ENCODE measurements at places on chromosomes 2 and 18.

DNA sequence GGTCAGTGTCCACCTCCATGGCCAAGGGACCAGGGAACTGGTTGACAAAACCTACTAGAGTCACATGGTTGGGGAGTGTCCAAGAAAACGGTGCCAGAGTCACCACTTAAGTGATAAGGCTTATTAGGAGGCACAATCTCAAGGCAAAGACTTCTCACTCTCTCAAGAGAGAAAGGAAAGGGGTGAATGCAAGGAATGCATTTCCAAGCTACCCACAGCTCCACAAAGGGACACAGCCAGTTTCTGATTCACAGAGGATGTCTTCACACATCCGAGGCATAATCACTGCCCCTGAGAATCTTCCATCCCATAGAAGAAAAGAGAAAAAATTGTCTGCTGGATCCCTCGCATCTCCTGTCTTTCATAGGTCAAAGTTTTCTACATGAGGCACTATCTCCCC lies 269.3 kb downstream of the TNS1 start:
- DNase-seq: no peak

DNA sequence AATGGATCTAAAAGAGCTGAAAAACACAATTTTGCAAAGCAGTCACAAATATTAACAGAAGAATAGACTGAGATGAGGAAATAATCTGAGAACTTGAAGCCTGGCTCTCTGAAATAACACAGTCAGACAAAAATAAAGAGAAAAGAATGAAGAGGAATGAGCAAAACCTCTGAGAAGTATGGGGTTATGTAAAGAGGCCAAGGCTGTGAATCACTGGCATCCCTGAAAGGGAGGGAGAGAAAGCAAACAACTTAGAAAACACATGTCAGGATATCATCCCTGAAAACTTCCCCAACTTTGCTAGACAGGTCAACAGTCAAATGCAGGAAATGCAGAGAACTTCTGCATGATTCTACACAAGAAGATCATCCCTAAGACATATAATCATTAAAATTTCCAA lies 73.5 kb upstream of the LHCGR start:
- no peak for DNase-seq

DNA sequence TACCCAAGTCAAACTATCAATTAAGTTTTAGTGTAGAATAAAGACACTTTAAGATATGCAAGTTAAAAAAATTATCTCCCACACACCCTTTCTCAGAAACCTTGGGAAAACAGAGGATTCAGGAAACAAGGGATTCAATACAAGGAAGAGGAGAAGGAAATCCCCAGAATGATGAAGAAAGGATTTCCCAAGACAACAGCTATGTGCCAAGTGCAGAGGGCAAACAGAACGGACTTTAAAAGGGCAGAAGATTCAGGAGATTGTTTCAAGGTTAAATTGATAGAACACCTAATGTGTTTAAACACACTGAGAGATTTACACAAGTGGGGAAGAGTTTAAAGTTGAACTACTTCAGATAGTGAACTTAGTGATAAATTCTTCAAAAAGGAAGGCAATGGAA lies 71.5 kb upstream of the EPAS1 start:
- no peak for DNase-seq

DNA sequence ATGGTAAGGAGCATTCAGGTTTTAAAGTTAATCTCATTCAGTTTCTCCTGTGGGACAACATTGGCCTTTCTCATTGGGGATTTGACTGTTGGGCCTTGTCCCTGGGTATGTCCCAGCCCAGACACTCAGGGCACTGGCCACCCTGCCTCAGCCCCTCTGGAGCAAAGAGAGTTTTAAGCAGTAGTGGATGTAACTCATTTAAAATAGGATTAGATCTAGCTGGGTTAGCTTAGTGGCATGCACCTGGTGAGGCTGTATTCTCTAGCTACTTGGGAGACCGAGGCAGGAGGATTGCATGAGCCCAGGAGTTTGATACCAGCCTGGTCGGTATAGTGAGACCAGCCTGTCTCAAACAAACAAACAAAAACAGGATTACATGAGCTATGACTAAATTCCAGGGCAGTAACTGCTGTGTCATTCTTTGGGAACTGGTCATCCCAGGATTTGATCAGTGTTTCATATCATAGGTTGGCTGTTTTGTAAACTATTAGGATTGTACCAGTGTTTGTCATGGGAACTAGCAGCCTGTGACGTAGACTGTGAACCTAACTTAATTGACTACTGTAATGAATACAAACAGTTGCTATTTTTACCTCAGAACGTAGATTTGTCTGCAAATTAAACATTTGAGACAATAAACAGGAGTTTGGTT lies 12.5 kb downstream of the INPP4A start:
- no peak for DNase-seq

GRCh38 chr2:64844087-64844486 lies 145.1 kb upstream of the SLC1A4 start:
- no peak for DNase-seq

GRCh38 chr18:8776013-8776943 lies 70.9 kb downstream of the MTCL1 start:
- DNase-seq: no peak

DNA sequence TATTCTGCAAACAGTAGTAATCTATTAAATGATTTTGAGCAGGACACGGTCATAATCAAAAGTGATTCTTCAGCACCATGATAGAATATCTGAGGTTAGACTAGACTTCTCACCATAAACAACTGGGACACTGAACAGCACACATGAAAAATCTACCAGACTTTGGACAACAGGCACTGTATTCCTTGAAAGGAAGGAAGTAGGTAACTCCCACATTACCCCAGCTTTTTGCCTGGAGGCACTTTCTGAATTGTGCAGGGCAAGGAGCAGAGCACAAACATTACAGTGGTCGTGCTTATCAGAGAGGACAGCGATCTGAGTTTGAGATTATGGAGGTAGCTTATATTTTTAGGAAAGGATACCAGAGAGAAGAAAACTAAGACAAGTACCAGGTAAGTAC lies 25.3 kb upstream of the IL1RL1 start:
- DNase-seq: no peak

GRCh38 chr2:69888451-69888850 lies 5.3 kb upstream of the SNRNP27 start:
- DNase-seq: no peak

GRCh38 chr2:18362696-18363095 lies 197.8 kb downstream of the RDH14 start:
- DNase-seq: no peak

DNA sequence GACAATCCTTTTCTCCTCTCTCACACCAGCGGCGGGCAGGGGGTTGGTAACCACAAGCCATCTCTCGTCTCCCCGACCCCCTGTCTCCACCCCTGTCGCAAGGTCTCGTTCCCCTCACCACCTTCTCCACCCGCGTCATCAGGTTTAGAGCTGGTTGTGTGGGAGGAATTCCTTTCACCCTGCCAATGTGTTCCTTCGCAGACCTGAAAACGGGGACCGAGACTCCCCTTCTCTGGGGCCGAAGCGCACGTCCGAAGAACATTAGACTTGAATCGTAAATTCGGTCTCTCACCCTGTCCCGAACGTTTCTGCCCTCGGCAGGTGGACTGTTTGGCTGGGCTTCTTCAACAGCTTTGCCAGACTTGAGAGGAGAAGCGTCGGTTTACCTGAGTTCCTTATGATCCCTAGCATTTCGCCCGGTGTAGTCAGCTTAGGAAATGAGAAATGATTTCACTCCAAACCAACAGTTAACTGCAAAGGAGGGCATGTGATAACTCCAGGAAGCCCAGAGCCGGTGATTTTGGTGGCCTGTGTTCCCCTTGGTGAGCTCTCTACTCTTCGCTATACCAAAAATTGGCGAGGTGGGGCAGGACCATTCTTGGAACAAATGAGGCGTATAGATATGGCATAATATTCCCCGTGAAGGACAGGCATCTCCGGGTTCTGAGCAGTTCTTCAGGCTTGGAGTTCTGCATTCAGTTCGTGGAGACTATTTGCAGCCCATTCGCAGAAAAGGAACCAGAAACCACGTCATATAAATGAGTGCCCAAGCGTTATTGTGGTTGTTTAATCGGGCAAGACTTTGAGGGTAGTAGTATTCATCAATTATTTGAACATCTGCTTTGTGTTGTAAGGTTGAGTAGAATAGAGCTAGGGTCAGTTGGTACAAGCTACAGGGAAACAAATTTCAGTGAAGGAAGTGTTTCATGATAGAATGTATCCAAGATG lies 694 bp downstream of the CFAP36 start:
- DNase-seq: peak; percentile 24

DNA sequence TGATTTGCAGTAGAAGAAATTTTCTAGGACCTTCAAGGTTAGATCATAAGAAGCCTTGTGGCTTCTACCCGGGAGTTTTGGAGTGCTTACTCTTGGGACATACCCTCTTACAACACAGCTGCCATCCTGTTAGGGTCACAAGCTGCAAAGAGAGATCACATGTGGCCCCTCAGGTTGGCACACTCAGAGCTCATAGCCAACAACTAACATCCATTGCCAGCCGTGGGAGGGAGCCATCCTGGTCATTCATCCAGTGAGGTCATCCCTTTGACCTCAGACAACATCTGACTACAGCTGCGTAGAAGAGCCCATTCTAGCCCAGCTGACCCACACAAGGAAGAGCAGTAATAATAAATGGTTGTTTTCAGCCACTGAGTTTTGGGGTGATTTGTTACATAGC lies 76.9 kb upstream of the NABP1 start:
- DNase-seq: no peak

DNA sequence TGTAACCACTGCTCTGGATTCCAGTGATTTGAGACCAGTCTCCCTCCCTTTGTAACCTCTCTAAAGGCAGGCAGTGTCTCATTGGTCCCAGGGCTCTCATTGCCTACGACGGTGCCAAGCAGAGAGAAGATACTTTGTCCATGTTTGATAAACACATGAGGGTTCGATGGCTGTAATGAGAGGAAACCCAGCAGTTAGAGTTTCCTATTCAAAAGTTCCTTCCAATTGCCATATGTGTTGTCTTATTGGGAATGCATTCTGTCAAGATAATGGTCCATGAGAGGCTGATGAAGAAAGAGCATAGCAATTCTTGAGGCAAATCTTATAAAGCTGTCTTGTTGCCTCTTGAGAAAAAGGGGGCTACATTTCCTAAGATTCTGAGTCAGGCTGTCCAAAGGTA lies 292.5 kb downstream of the LRRTM1 start:
- no peak for DNase-seq

- DNase-seq: no peak
Observed at GRCh38 chr2:25025229-25026007, 16.5 kb upstream of the EFR3B start.

GRCh38 chr2:83594241-83595120 lies 864.6 kb downstream of the SUCLG1 start:
- no peak for DNase-seq

- DNase-seq: no peak
Observed at GRCh38 chr2:162581959-162582798, 238.2 kb downstream of the GCA start.

- DNase-seq: no peak
Observed at GRCh38 chr18:33051407-33051806, 278.6 kb upstream of the KLHL14 start.

DNA sequence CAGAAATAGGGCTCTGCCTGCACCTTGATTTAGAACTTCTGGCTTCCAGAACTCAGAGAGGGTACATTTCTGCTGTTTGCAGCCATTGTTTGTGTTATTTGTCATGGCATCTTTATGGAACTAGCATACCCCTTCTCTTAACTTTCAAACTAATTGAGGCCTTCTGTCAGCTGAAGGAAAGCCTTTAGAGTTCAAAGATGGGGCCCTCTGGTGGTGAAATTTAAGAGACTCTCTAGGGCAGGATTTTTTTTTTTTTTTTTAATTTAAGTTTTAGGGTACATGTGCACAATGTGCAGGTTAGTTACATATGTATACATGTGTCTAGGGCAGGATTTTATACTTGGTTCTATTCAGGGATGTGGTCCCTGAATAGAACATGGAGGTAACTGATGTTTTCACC lies 260.6 kb upstream of the LINC00305 start:
- DNase-seq: no peak

- no peak for DNase-seq
Observed at GRCh38 chr2:127419448-127420038, 1.3 kb downstream of the PROC start.

DNA sequence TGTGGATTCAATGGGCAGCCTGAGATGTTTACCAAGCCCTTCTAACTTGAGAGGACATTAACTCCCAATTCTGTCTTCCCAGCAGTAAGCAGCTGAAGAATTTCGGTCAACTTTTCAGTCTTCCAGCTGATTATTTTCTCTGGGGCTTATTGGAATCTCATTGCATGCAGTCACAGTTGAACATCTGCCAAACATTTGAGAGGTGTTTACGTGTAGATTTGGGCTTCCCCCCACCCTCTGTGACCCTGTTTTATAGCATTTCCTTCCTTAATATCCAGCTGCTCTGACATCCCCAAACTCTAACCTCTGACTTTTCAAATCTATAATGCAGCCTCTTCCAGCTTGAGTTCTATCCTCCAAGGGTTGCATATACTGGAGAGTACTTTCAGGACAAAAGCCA lies 16.5 kb upstream of the VIT start:
- no peak for DNase-seq

DNA sequence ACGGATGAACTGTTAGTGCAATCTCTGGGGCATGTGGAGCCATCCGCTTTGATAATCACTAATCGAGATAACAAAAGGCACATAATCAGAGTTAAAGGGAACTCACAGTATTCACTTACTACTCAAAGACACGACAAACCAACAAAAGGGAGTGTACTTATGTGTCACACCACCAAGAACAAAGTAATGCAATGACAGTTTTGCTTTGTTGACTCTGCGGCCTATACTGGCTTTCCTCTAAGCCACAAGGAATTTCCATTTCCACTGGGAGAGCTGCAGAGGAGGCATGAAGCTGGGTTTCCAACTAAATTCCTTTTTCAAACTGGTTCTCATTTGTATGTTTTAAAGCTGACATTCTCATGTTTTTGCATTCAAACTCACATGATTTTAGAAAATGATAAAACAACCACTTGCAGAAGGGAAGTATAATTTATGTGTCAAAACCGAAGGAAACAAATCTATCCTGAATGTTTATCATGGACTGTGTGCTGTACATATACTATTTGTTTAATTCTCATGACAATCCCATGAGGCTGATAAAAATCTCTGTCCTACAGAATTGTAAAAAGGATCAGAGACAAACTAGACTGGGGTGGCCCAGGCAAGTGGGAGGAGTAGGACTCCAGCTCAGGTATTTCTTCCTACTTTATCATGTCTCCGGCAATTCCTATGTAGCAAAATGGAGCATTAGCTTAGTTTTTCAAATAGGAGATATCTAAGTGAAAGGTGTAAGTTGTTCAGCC lies 149.6 kb upstream of the SMAD7 start:
- no peak for DNase-seq

- no peak for DNase-seq
Observed at GRCh38 chr2:40957508-40957907, 505.6 kb upstream of the SLC8A1 start.

DNA sequence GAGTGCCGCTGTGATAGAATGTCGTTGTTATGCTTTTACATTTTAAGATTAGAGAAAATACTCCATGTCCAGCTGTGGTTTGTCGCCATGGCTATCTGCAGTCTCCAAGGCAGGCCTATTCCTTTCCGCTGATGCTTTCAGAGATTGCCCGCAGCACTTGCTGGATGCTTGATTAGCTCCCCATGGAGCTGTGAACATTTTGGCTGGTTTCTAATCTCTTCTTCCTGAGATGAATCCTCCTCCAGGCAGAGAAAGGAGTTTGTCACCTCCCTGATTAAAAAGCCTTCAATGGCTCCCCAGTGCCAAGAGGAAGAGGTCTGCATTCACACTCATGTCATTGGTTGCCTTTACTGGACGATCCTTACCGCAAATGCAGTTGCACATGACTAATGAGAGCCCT lies 32.6 kb upstream of the LPIN1 start:
- DNase-seq: no peak
